SK-N-SH treated with all-trans-retinoic acid at 6 μM for 48 hours (cell line): ENCODE measurements at places on chromosomes 2 and 18.
A peak's percentile ranks its signal among the peaks of the same experiment; 100 is the strongest.

GRCh38 chr2:85794491-85795121, 40.8 kb downstream of the ATOH8 start:
- no peak for ATAC-seq

DNA sequence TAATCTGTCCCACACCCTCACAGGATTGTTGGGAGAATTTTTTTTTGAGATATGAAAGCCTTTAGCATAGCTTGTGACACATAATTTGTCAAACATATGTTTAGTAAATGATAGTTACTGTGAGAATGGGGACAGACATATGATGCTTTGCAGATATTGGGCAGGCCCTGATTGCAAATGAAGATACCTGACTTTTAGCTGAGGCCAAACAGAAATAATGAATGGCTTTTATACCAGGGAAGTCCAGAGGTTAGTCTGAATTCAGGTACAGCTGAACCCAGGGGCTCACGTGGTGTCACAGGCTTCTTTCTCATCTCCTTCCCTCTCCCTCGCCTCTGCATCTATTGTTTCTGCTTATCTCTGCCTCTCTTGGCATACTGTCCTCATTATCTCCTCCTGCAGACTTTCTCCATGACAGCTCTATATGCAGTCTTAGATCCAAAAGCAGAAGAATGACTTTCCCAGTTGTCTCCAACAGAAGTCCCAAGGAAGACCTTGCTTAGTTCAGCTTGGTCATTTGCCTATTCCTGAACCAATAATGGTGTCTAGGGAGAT, 4.9 kb upstream of the WNT10A start:
- no peak for ATAC-seq

- no peak for ATAC-seq
Observed at GRCh38 chr2:157771234-157771633, 104.9 kb downstream of the ACVR1 start.

DNA sequence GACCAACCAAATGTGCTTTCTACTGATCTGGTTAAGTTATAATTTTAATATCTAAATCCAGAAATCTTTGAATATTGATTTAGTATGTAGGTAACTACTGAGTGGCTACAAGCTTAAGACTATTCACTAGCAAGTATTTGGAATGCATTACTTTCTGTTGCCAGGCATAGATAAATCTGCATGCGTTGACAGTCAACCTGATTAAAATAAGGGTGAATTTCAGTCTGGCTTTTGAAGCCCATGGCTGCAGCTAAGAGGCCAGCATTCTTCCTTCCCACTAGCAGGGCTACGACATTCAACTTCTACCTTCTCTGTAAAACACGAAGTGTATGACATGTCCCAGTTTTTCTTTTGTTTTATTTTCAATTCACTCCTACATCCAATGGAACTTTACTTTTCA, 340.6 kb downstream of the EPHA4 start:
- ATAC-seq = no peak

DNA sequence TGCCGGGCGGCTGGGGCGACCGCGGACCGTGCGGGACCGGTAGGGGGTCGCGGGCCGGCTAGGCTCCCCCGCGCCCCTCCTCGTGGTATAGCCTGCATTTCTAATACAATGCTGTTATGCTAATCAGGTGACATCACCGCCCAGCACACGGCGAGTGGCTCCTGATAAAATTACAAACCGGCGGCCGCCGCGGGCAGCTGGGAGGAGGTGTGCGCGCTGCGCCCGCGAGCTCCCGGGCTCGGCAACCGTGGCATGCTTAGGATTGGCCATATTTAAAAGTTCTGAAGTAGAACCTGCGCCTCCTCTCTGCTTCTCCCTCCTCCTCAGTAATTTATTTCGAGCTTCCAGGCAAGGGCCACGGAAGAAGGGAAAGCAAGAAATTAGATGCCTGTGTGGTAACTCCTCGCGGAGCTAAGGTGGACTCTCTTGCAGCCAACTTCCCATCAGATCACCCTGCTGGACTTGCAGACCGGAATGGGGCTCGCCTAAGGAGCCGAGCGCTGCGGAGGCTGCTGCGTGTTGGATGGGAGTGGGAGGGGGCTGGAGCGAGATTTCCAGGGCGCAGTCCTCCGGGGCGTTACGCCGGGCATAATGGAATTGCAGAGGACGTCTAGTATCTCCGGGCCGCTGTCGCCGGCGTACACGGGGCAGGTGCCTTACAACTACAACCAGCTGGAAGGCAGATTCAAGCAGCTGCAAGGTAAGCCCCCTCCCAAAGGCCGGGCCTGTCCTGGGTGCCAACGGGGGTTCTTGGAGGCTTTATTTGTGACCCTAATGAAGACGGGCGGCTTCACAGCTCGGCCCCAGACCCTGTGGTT, 102.3 kb downstream of the SPTBN1 start:
- ATAC-seq = peak; percentile 80

DNA sequence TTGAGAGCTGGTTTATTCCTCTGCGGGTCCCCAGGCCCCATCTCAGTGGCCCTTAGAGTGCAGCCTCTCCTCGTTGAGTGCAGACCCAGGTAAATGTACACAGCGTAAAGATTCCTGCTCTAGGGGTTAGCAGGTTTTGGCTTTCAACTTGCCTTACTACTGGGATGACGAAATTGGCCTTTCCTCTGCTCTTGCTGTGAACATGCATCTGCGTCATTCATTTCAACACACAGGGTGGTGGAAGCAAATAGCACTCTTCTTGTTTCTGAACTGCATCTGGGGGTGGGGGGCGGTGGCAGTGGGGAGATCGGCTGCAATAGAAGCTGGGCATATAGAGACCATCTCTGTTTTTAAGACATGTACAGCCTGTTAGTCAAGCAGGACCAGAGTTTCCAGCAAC, 16.5 kb upstream of the SLC16A14 start:
- no peak for ATAC-seq

- 0 out of 3 replicates have a peak, but pooled peaks have one; percentile 21 for ATAC-seq
Observed at GRCh38 chr2:204110338-204110741, 173.8 kb downstream of the ICOS start.

- no peak for ATAC-seq
Observed at GRCh38 chr2:238847419-238847801, 475 bp upstream of the TWIST2 start.

DNA sequence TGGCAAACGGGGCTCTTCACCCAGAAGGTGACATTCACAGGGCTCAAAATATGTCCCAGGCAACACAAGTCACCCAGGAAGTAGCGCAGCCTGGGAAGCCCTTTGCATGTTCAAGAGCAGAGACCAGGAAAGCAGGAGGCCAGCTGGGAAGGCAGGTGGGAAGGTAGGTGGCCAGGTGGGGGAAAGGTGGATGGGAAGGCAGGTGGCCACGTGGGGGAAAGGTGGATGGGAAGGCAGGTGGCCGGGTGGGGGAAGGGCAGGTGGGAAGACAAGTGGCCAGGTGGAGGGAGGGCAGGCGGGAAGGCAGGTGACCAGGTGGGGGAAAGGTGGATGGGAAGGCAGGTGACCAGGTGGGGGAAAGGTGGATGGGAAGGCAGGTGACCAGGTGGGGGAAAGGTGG, 102.7 kb downstream of the ZNF516 start:
- ATAC-seq = no peak

- ATAC-seq = peak; percentile 31
Observed at GRCh38 chr18:159037-159652, 788 bp downstream of the USP14 start.

- no peak for ATAC-seq
Observed at GRCh38 chr2:120323214-120323613, 22.7 kb upstream of the INHBB start.

GRCh38 chr2:203840655-203841205, 26.8 kb upstream of the CTLA4 start:
- ATAC-seq = no peak

DNA sequence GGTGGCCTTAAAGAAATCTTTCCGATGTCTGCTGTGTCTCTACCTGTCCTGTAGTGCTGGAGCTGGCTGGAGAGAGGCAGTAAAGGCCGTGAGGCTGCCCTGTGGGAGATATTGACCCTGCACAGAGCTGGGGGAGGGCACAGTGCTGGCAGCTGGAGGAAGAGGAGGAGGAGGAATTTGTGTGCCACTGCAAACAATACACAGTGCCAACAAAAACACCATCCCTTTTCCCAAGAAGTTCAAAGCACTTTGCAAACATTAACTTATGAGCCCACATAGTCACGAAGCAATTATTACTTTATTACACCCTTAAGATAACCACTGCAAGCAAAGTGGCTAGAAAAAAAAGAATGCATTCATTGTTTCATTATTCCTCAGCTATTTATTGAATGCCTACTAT, 45.0 kb upstream of the CYTIP start:
- no peak for ATAC-seq

DNA sequence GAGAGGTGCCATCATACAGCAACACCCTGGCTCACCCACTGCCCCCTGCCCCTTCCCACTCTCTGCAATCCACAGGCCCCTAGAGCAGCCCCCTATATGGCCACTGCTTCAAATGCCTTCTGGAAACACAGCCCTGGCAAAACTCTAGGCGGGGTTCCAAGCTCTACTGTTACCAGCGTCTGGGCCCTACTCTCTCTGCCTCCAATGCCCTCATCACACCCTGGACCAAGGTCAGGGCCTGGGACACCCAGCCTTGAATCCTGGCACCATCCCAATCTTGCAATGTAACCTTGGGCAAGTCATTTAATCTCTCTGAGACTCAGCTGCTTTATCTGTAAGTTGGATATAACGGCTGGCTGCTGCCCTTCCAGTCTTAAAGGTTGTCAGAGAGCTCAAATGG, 39.2 kb upstream of the LOXHD1 start:
- no peak for ATAC-seq

- ATAC-seq = no peak
Observed at GRCh38 chr18:10727477-10727876, 201.7 kb downstream of the NAPG start.

- no peak for ATAC-seq
Observed at GRCh38 chr2:128390256-128390990, 71.8 kb upstream of the HS6ST1 start.

DNA sequence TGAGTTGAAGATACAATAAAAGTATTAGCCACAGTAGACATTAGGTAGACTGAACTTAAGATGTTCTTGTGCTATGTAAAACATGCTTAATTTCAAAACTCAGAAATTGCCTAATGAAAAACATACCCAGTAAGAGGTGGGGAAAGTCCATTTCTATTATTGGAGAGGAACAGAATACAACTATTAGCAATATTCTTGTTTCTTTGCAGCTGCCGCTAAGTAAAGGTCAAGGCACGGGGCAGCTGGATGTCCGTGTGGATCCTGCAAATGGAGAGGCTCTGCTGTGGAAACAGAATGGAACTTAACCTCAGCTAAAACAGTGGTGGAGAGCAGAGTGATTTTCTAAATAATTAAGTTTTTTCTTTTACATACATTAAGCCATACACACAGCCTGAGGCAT, 139.2 kb upstream of the ARHGAP28 start:
- ATAC-seq = peak; percentile 72

GRCh38 chr2:99545066-99545465, 55.2 kb upstream of the REV1 start:
- peak; percentile 69 for ATAC-seq

- ATAC-seq = no peak
Observed at GRCh38 chr2:124328397-124328796, 303.3 kb downstream of the CNTNAP5 start.

DNA sequence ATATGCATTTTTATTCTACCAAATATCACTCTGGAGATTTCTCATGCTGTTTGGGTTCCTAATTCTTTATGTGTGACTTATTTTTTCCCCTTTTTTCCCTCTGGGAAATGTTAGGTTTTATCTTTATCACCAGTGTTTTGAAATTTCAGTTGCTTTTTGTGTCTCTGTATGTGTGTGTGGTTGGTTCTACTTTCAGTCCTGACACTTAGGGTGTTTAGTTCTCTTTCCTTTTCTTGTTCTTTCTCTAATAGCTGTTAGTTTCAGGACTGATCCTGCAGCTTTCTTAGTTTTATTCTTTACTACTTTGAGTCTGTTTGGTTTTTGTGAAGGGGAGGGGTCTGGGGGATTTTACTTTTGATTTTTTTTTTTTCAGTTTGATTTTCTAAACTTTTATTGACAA, 23.1 kb downstream of the PPM1B start:
- ATAC-seq = no peak

DNA sequence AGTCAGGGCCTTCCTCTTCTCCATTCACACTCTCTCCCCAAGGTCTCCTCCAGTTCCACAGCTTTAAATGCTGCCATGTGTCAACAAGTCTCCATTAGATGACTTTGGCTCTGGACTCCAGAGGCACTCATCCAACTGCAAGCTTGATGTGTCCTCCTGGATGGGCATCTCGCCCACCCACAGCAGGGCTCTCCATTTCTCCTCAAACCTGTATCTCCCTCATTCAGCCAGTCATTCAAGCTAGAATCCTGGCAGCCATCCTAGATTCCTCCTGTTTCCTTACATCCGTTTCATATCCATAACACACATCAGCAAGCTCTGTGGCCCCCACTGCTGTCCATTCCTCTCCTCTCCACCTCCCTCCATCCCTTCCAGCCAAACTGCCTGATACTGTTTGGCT, 88.4 kb upstream of the AFF3 start:
- ATAC-seq = no peak

GRCh38 chr2:177422271-177422670, 29.7 kb downstream of the AGPS start:
- ATAC-seq = no peak

DNA sequence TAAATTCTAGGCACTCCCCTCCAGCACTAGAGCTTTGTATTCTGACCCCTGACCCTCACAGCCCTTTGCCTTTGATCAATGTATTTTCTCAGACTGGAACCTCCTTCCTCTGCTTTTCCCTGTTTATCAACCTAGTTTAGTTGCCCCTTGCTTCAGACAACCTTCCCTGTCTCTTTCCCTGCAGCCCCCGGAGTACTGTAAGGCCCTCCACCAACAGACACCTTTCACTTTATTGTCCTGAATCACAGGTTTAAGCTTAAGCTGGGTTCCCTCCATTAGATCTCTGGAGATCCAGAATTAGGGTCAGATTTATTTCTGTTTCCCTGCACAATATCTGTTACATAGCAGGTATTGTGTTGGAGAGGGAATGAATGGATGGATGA, 140.2 kb downstream of the DDX1 start:
- no peak for ATAC-seq

DNA sequence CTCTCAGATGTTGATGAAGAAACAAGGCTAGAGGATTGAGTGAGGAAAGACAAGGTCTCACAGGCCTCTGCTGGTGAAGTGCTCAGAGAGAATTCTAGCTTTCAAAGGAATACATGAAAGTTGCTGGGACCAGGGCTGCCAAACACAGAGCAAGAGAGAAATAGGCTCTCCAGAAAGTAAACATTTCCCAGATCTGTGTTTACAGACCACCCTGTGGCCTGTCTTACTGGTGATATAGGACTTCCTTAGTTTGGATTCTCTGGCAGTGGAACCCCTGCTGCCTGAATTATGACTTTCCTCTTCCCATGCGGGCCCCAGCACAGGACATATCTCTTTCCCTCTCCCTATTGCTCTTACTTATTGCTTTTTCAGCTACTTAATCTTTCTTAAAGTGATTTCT, 64.5 kb downstream of the TACR1 start:
- ATAC-seq = no peak

- ATAC-seq = no peak
Observed at GRCh38 chr2:124559236-124559635, 534.1 kb downstream of the CNTNAP5 start.

- ATAC-seq = no peak
Observed at GRCh38 chr2:160061944-160062291, 497 bp downstream of the PLA2R1 start.

DNA sequence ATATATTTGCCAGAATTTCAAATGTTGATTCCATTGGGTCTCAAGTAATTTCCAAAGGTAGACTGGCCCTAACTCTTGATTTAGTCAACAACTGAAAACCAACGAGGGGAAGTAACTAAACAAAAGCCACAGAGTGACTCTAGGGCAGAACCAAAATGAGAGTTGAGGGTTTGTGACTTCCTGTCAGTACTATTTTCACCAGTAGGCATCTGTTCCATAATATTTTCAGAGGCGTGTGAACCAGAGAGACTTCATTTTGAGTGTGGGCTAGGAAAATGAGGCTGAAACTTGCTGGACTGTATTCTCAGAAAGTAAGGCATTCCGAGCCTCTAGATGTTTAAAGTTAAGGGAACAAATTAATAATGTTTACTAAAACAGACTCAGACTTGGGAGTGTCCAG, 70.6 kb downstream of the GDF7 start:
- ATAC-seq = no peak
